SW480 (cell line): ENCODE measurements at places on chromosomes 13 and 19.

DNA sequence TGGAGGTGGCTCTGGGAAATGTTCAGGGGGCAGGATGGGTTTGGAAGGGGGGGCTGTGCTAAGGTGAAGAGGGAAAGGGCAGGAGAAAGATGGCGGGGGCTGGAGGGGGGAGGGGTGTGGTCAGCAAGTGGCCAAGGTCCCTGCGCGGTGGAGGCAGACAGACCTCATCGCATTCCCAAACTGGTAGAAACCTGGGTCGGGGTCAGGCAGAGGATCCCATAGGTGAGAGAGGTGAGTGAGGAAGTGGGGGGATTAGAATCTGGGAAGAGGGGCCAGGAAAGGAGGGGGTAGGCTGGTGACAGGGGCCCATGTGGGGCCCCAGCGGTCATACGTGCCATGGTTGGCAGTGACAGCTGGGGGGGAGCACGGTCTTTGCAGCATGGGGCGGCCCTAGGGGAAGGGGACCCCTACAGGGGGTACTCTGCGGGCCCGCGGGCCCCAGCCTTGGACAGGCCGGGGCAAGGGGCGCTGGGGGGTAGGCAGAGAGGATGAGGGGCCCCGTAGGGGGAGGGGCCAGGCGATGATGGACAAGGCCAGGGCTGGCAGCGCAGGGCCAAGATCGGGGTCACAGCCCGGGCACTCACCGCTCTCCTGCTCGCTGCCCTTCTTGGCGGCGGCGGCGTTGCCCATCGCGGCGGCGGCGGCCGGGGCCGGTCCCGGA lies 514 bp downstream of the PRKACA start:
- DNase-seq: no peak

DNA sequence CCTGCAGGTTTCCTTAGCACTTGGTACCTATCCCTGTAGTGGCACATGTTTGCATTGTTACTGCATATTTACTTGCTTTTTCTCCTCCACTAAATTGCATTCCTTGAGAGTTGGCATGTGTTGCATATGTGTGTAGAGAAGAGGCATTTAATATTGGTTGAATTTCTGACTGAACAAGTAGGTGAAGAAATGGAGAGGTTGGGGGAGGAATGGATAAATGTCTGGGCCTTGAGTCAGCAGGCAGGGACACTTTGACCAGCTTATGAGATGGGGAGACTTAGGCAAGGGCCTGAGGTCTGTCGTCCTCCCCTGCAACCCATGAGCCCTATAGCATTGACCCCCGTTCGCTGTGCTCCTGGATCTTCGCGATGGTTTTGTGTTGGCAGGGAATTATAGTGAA lies 2.0 kb upstream of the GPR18 start:
- no peak for DNase-seq

DNA sequence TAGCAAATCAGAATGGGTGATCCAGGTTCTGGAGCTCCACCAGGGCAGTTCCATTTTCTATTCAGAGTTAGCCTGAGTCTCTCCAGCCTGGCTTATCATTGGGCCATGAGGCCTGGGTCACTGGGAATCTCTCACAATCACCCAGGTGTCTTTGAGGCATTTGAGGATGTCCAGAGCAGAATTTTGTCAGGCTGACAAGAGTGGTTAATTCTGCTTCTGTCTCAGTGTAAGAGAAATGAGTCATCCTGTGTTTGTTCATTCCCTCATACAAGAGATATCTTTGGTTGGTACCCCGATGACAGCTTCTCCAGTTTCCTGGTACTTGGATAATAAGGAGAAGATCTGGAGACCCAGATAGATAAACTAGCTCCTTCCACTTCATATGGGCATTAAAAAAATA lies 10.4 kb downstream of the ZNF93 start:
- no peak for DNase-seq

- peak; percentile 21 for DNase-seq
Observed at GRCh38 chr13:38743466-38743865, 56.6 kb downstream of the FREM2 start.

- no peak for DNase-seq
Observed at GRCh38 chr19:16320987-16321386, 3.6 kb upstream of the KLF2 start.

DNA sequence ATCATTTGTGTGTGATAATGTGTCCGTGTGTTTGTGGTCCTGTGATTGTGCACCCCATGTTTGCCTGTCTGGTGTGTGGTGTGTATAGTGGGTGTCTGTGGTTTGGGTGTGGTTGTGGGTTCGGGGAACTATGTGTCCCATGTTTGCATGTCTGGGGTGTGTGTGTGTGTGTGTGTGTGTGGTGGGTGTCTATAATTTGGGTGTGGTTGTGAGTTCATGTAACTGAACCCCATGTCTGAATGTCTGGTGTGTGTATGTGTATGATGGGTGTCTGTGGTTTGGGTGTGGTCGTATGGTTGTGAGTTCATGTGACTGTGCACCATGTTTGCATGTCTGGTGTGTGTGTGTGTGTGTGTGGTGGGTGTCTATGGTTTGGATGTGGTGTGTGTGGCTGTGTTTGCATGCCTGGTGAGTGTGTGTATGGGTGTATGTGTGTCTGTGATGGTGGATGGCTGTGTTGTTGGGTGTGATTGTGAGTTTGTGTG lies 11.1 kb upstream of the NFIX start:
- DNase-seq: no peak

- DNase-seq: no peak
Observed at GRCh38 chr19:4342314-4342614, 1.1 kb upstream of the MPND start.

GRCh38 chr19:11102944-11103343 lies 13.7 kb downstream of the LDLR start:
- DNase-seq: no peak

GRCh38 chr13:44068737-44069136 lies 189.0 kb downstream of the LACC1 start:
- peak; percentile 60 for DNase-seq

DNA sequence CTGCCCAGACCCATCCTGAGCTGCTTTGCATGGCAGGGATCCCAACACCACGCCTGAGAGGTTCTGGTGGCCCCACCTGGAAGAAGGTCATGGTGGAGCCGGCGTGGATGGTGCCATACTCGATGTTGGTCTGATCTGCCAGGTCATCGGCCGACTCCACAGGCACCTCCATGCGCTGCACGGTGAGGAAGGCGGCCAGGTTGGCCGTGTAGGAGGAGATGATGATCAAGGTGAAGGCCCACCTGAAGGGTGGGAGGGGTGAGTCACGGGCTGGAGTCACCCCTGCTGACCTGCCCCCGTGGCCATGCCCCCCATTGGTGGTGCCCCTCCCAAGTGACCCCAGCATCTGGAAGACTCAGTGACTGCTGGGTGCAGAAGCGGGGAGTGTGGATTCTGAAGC lies 12.5 kb upstream of the ATP1A3 start:
- DNase-seq: no peak

- DNase-seq: no peak
Observed at GRCh38 chr13:51997641-51998330, 13.5 kb downstream of the ATP7B start.

DNA sequence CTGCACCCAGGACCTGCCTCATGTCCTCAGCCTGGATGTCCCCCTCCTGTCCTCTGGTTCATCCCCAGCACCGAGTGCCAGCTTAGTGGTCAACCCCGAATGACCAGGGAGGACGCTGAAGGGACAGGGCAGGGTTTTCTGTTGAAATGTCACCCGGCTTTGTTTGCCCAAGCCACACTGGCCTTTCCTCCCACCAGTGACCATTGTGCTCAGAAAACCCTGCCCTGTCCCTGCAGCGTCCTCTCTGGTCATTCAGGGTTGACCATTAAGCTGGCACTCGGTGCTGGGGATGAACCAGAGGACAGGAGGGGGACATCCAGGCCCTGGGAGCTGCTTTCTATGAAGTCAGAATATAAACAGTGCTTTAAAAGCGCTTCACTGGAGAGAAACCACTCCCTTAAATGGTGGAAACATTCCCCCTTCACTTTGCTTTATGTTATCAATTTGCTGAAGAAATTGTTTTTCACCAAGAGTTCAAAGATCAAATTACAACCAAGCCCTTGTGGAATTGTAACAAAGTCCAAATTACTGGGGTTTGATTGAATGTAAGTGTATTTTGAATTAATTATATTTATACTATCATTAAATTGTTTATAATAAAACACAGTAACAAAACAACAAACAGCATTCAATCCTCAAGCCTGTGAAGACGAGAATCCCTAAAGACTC lies 21.4 kb downstream of the CARS2 start:
- DNase-seq: no peak

DNA sequence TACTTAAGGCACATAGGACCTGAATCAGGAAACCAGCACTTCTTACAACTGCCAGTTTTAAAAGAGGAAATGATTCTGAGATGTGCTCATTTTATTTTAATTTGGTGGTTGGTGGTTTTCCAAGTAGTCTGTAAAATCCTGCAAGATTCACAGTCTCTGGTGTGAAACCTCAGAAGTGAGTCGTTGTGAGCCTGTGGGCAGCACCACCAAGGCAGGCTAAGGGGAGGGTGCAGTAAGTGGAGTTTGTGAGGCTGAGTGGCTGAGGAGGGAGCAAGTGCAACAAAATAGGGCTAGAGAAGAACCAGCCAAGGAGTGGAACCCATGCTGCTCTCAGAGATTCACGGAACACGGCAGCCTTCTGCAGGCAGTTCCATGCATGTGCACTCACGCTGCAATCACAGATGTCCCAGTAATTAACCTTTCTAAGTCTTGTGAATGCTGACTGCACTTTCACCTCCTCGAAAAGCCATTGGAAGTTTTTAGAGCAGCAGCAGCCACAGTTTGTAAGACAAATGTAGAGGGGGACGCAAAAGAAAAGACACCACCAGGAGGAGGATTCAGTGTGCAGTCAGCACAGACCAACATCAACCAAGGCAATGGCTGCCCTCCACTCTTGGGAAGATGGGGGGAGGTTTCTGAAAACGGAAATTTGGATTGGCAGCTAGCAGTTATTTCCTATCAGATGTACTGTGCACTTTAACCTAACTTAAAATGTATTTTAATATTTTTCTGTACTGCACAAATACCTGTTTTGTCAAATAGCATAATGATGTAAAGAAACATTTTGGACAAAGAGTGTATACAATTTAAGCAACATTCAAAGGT lies 44.9 kb downstream of the ESD start:
- DNase-seq: no peak
